Stimulated activated CD4-positive, alpha-beta T cell treated with anti-CD3 and anti-CD28 coated beads, Interleukin-1b, Interleukin-23, amount 100 ng/mL, for 1 hour (primary cell): ENCODE measurements at places on chromosomes 11 and 22.

DNA sequence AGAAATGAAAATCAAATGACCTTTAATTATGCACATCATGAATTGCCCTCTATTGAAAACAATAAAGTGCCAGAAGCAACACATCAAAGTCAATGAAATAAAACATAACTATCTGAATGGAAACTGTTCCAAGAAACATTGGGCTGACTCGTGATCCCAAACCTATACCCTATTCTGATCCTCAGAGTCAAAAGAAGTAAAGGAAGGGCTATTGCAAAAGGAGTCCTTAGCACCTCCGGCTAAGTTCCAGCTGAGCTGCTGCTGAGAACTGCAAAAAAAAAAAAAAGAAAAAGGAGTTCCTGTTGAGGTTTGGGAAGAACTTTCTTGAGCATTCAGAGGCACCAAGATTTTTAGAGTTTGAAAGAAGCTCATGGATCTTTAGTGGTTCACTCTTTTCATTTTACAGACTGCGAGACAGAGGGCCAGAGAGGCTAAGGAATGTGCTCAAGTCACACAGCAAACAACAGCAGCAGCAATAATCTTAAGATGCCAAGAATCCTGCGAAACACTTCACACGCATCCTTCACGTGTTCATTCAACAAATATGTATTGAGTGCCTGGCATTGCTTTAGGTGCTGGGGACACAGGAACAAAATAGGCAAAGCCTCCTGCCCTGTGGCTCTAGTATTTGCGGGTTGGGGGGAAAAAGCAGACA is 841 bp upstream of the TMPRSS13 start:
- DNase-seq = no peak

DNA sequence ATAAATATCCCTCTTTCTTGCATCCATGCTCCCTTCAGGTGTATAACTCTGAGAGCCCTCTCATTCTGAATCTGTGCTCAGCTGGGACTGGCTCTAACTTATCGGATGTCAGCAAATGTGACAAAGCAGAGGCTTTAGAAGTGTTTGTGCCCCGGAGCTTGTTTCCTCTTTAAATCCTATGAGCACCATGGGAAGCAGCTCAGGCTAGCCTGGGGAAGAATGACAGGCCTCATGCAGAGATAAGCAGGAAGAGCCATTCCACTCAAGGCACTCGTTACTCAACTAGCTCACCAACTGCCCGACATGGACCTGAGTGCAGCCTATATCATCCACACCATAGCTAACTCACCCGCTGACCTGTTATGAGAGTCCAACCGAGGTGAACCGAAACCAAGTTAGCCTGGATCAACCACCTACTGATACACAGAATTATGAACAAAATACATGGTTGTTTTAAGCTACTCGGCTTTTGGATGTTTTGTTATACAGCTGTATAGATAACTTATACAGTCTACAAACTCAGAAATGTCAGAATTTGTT is 990.7 kb downstream of the NTM start:
- DNase-seq = no peak

DNA sequence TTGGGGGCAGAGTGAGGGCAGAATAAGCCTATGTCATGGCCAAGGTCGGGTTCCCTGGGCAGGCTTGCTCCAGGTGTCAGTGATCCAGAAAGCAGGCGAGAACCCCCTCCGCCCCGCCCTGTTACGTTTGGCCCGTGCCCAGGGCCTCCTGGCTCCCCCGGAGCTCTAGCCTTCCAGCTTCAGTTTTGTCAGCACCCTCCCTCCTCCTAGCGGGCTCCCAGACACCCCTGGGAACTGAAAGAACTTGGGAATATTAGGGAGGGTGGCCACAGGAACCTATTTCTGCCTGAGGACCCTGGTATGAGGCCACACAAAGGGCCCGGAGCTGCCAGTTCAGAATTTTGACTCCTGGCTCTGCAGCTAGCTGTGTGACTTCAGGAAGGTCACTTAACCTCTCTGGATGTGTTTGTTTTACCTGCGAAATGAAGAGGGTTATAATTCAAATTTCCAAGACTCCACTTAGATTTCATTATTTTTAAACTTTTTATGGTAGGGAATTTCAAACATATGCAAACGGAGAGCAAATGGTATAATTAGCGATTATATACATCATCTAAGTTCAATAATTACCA is 1.2 kb downstream of the TUBA8 start:
- DNase-seq = no peak

DNA sequence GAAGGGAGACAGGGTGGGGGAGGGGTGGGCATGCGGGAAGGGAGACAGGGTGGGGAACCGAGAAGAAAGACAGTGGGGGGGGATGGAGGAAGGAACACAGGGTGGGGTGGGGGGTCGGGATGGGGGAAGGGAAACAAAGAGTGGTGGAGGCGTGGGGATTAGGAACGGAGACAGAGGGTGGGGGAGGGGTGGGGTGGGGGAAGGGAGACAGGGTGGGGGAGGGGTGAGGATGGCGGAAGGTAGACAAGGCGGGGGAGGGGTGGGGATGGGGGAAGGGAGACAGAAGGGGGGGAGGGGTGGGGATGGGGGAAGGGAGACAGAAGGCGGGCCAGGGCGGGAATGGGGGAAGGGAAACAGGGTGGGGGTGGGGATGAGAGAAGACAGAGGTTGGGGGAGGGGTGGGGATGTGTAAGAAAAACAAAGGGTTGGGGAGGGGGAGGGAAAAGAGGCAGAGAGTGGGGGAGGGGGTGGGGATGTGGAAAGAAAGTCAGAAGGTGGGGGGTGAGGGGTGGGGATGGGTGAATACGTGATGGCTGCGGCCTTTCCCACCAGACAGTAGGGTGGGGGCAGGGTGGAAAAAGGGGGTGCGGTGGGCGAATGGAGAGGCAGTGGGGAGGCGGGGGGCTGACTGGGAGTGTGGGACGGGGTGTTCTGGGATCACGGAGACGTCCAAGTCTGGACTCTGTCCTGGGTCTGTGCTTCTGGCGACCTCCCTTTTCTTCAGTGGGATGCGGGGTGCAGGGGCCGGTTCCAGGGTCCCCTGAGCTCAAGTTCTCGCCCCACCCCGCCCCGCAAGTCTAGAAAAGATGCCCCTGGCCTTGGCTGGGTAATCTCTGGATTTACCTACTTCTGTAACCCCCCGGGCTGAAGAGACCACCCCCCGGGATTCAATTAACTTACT is 744 bp downstream of the PRAME start:
- no peak for DNase-seq

GRCh38 chr22:40212121-40212520 is 34.4 kb downstream of the TNRC6B start:
- DNase-seq = no peak
